ENCODE measurements at places on chromosomes 11 and 22.

DNA sequence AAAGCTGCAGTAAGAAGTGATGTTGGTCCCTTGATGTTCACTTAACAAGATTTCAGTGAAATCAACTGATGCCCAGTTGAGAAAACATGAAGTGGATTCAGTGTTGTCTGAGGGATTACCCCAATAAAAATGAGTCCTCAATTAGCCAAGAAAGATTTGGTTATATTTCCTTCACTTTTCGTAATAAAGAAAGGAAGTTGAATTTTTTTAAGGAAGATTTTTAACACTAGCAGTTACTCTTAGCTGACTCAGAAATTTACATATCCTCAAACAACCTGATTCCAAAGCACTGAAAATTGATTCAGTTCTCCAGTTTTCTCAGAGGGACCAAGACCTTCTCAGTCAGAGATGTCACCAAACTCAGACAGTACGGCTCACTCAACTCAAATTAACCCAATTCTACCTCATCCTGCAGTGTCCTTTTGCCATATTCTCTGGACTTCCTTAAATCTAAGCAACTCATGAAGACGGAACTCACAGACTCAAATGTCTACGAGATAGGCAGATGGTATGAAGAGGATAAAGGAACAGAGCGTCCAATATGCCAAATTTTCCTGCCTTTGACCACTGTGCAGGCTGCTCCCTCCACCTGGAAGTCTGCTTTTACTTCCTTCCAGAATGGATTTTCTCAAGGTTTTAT, 22.8 kb downstream of the SLC5A4 start:
- DNase-seq = no peak

DNA sequence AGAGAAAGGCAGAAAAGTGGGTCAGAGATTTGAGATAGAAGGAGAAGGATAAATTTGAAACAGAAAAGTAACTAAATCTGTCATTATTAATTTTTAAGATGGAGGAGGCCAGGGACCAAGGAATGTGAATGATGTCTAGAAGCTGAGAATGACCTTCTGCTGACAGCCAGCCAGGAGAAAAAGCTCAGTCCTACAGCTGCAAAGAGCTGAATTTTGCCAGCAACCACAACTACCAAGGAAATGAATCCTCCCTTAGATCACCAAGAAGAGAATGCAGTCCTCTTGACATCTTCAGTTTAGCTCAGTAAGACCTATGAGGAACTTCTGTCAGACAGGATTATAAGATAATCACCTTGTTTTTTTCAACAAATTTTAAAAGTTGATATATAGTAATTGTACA, 538.2 kb downstream of the LRRC4C start:
- no peak for DNase-seq

- no peak for DNase-seq
Measured at GRCh38 chr11:85787168-85787567, 23.8 kb downstream of the SYTL2 start.

- DNase-seq = no peak
Measured at GRCh38 chr11:65609229-65609628, 4.8 kb downstream of the MAP3K11 start.

GRCh38 chr22:37501610-37502341, 15.6 kb upstream of the MFNG start:
- peak; percentile 92 for DNase-seq

DNA sequence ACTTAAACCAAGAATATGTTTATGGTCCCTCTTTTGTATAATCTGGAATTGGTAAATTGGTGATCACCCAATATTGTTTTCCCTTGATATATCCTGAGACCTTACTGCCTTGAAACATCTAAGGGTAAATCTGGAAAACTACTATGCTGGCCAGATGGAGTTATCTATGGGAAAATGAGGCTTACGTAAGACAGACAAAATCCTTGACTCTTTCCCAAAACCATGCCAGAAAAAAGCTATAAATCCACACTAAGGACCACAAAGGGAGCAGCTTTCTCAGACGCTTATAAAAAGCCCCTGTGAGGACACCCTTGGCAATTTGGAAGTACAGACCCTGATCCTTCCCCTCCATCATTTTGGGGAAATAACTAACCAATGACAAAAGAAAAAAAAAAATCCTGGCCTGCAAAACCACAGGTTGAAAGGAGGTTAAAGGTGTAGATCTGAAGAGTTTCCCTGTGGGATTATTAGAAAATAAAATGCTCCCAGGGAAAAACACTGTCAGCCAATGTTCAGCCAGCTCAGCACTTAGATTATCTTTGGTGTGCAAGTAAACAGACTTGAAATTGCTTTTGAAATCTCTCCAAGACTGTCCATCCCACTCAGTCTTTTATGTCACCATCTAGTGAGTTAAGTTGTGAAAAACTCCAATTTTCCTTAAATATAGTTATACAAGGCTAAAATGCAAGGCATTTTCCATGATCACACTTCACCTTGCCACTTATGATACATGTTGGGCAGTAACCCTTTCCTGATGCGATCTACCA, 6.6 kb upstream of the AMBRA1 start:
- no peak for DNase-seq

GRCh38 chr11:76115555-76115954, 90.7 kb downstream of the WNT11 start:
- DNase-seq = no peak

GRCh38 chr11:35750981-35751663, 88.5 kb downstream of the TRIM44 start:
- DNase-seq = no peak

- DNase-seq = no peak
Measured at GRCh38 chr11:76639621-76640020, 30.9 kb downstream of the LRRC32 start.

- DNase-seq = no peak
Measured at GRCh38 chr22:43745411-43745770, 66.7 kb downstream of the EFCAB6 start.

GRCh38 chr11:44301564-44302271, 8.2 kb downstream of the ALX4 start:
- DNase-seq = no peak

DNA sequence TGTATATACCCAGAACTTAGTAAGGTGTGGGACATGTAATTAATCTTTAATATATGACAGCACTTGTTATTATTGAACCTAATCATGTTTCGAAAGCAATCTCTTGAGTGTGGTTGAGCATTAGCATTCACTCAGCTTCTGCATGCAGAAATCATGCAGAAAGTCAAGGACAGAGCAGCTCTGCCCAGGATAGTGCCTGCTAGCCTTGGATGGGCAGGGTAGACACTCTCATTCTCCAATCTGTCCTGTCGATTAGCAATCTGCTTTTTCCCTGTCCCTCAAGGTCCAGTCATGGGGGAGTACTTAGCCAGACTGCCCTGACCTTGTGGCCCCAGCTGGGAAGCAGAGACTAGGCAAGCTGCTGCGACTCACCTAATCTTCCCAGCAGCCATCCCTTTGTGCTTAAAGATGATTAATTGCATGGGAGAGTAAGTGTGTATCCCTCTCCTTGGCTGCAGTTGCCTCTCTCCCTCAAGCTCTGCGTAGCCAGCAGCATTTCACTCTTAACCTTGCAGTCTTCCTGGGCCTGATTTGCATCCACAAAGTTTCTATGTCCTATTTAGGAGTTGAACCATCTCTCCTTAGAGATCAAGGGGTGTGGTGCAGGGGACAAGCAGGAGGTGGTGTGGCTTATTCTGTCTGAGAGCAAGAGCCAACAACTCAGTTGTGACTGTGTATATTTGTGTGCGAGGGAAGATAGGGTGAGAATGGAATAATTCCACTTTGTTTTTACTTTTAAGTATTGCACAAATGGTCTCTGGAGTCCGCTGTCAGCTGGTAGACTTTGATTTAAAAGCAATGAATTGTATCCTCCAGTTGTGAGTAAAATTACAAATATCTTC, 101.4 kb downstream of the FDX1 start:
- no peak for DNase-seq

- peak; percentile 75 for DNase-seq
Measured at GRCh38 chr22:25027959-25028840, 75.7 kb downstream of the KIAA1671 start.

GRCh38 chr11:3206156-3206921, 12.3 kb downstream of the MRGPRG start:
- DNase-seq = no peak

DNA sequence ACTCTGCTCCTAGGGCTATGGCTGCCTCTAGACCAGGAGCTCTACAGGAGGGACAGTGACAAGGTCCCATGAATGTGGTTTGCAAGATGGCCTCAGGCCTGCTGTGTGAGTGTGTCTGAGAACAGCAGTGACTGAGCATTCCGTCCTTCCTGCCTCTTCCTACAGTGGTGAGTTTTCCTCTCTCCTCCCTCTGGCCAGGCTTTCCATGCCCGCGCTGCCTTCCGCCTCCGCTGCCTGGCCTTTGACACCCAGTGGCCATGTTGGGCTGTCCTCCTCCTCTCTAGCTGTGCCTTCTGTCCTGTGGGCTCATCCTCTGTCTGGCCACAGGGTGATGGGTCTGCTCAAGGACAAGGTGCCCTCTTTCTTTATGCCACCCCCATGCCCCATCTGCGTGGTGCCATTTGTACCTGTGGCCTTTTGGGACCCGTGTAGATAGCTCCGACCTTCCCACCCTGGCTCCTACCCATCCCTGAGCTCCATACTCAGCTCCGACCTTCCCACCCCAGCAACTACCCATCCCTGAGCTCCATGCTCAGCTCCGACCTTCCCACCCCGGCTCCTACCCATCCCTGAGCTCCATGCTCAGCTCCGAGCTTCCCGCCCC, 970.4 kb downstream of the BRD1 start:
- DNase-seq = no peak

- DNase-seq = no peak
Measured at GRCh38 chr11:87398931-87399330, 361.2 kb downstream of the TMEM135 start.

- no peak for DNase-seq
Measured at GRCh38 chr11:27916541-27917100, 191.3 kb downstream of the KIF18A start.

- DNase-seq = no peak
Measured at GRCh38 chr11:106092446-106092845, 15.0 kb downstream of the AASDHPPT start.

DNA sequence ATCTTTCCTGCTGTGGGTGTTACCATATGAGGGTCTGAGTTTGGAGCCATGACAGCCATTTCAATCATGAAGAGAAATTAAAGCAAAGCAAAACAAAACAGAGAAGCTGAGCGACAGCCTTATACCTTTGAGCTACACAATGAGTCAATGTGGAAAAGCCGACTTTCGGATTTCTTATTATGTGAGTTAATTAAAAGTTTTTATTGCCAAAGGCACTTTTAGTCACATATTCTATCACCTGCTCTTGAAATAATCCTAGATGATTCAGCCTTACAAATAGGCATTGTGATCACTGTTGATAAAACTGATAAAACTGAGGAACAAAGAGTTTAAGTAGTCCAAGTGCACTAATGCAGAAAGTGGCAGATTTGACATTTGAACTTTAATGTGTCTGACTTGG, 381.9 kb upstream of the TENM4 start:
- no peak for DNase-seq

- no peak for DNase-seq
Measured at GRCh38 chr11:34458525-34458924, 19.8 kb downstream of the CAT start.

- peak; percentile 45 for DNase-seq
Measured at GRCh38 chr22:41401781-41402648, 20.3 kb downstream of the TEF start.

DNA sequence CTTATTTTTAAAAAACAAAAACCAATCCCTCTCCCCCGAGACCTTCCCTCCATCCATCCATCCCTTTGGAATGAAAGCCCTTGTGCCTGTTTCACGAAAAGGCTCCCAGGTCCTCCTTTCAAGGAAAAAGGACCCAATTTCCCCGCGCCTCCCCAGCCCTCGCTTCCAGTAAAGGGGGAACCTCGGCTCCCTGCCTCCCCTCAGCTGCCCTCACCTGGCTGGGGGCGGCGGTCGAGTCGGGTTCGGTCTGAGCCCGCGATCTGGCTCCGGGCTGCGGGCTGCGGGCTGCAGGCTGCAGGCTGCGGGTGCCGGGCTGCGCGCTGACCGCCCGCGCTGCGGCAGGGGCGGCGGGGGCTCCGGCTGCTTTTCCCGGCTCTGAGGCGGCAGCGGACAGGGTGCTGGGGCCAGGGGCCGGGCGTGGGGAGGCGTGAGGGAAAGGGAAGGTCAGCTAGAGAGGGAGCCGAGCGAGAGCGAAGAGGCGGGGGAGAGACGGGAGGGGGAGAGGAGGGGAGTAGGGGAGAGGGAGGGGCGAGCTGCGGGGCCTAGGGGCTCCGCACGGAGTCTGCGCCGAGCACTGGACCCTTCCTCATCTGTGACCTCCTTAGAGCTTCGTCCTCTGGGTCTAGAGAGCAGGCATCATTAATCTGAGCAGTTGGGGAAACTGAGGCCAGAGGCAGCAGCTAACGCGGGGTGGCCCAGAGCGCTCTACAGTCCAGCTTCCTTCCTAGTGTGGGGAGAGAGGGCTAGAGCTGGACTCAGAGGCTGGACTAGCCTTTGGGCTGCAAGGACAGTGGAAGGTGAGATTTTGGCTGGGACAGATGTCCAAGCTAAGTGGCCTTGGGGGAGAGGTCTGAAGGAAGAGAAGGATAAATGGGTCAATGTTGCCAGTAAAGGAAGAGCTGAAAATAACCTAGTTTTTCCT, at the start of gene C1QTNF4:
Gene C1QTNF4 (minus strand): TSS at position 478 of the 922 bp plus-strand sequence. CDS start 3,601 bp downstream, outside the sequence.
- DNase-seq = no peak

DNA sequence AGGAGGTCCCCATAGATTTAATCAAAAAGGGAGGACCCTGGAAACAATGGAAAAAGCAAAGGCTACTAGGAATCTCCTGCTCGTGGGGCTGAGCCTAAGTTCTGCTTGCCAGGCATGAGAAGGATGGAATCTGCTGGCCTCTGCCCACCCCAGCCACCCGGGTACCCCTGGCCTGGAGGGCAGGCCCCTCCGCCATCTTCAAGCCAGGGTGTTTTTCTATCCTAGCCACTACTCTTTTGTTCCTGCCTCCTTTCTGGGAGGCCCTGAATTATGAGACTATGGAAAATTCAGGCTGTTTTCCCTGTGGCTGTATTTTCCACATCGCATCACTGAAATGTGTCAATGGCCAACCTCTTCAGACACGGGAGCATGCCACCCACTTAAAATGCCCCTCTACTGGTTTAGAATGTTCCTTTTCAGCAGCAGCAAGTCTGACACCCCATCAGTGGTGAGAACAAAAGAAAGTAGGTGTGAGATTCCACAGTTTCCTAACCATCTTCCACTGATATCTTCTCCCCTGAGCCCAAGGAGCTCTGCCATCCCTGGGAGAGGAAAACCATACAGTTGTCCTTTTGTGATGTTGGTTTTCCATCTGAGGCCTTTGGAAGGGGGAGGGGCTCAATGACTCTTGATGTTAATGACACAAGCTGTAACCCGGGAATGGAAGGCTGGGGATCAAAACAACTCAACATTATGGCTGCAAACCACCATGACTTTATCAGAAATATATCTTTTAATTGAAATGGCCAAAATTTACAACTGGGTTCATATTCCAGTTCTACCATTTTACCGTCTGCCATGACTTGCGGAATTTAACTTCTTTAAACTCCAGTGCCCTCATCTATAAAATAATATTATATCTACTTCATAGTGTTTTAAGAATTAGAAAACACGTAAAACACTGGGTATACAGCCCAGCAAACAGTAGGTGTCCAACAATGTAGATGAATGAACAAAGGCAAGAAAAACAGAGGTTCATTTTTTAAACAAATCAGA, 22.2 kb downstream of the DKK3 start:
- no peak for DNase-seq

- no peak for DNase-seq
Measured at GRCh38 chr11:43130616-43131015, 181.2 kb upstream of the API5 start.
